Activated naive CD4-positive, alpha-beta T cell treated with anti-CD3 and anti-CD28 coated beads for 36 hours (primary cell): ENCODE measurements at places on chromosomes 2 and 18.

DNA sequence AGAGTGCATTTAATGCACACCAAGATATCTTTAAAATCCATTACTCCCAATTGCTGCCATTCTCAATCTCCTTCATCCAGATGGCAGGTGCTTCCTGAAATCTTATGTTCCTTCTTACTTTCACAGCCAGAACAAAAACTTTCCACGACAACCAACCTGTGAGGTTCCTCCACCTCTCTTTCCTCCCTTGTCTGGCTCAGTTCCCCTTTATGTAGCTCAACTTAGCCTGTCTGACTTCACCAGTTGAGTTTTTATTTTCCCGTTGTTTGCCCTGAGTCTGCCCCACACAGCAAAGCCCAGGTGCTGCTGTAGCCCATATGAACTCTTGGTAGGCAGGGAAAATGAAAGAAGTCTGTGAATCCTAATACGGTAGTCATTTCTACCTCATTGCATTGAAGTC lies 112.5 kb downstream of the MREG start:
- no peak for DNase-seq

DNA sequence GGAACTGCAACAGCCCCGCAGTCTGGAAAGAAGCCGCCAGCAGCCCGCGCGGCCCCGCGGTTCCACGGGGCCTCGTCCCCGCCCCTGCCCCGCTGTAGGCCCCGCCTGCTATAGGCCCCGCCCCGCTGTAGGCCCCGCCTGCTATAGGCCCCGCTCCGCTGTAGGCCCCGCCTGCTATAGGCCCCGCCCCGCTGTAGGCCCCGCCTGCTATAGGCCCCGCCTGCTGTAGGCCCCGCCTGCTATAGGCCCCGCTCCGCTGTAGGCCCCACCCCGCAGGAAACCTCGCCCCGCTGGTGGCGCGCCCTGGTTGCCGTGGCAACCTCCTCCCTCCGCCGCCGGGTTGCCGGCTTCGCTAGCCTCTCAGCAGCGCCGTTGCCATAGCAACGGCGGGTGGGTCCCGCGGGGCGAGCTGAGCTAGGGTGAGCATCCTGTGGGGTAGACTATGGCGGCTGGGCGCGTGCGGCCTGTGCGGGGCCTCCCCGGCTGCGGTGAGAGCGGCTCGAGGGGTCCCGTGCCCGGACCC lies 12.2 kb upstream of the KIF1A start:
- DNase-seq, result peak; percentile 96

DNA sequence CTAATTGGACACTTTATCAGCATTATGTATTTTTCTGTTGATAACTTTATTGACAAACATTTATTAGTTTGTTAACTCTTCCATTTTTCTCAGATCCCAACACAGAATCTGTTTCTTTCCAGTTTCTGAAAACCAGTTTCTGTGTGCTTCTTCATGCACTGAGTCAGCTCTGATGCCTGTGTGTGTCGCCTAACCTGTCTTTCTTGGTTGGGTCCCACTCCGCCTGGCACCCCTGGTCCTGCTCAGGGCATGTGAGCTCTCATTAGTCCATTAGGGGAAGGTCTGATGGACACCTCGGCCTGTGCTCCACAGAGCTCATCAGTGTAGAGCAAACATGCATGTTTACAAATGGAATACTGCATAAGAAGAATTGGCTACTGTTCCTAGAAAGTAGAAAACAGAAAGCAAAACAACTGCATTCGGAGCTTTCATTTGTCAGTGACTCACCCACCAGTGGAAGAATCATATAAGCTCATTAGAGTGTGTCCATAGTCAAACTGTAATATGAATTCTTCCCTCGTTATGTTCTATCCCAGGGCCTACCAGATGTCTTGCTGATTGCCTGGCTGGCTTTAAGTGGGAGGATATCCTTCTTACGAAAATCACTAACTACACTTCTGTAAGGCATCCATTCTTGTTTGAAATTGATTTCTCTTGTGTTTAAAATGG lies 137.7 kb downstream of the SNTG2 start:
- DNase-seq, result no peak

DNA sequence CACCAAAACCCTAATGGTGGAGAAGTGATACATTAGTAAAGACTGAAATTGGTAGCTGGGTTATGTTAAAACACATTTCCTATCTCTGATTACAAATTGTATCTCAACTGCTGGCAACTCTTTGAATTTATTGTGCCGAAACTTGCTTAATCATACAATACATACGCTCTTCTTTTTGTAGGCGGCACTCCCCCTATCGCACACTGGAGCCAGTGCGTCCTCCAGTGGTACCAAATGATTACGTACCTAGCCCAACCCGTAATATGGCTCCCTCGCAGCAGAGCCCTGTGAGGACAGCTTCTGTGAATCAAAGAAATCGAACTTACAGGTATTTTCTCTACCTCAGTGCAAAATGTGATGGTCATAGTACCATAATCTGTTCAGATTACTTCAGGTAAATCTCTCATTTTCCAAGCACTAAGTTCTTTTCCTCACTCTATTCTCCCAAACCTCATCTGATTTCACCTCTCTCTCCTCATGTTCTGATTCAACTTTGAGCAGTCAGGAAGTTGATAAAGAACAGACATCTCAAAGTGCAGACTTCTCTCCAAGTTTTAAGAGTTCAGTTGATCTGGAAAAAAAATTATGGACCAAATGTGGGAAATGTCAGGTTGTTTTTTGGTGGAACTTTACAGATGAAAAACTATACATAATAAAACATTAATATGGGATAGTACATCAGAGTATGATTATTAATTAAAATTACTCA lies 66.5 kb downstream of the ABI2 start:
- no peak for DNase-seq

DNA sequence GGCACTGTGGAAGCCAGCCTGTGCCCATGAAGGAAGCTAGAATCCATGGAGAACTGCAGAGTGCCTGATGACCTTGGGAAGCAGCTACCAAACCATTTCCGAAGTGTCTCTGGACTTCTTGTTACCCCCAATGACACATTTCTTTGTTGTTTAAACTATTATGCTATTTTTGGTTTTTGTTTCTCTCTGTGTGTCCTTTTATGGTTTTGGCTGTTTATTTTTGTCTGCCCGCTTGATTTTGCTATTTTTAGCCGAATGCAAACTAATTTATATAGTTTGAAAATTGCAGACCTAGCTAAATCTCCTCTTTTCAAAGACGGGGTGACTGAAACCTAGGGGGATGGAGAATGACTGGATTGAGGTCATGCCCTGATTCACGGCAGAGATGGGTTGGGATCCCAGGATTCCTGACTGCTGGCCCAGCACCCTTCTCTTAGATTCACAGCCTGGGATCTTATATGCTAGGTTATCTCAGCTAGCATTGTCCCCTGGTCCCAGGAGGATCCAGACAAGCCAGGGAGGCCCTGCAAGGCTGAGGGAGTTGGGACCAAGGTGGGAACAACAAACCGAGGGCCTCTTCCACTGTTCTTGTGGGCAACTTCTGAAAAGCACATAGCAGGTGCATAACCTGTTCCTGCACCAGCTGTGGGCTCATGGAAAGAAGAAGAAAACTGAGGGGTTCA lies 116.3 kb upstream of the HAAO start:
- no peak for DNase-seq

DNA sequence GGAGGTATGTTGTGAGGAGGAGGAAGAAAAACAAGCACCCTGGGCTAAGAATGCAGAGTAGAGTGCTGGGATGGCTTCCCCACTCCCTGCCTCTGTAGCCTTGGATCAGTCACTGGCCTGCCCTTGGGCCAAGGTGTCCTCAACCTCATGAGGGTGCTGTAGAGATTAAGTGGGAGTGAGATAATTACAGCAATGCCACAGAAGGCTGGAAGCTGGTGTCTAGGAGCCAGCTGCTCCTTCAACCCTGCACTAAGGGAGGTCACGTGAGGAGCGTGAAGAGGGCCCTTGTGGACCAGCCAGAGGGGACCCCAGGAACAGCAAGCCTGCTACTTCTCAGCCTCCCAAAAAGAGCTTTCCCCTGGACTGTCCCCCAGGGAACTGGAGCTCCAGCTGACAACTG lies 95.2 kb downstream of the TTC32 start:
- DNase-seq, result no peak

- peak; percentile 71 for DNase-seq
These were observed 111.4 kb downstream of the FTCDNL1 start for GRCh38 chr2:199739413-199740110.
